ENCODE measurements at places on chromosomes 4 and X. TPM values are rescaled to one million over a fixed set of nuclear protein-coding genes. Genes with fewer than 3 reads are reported as not detected.

DNA sequence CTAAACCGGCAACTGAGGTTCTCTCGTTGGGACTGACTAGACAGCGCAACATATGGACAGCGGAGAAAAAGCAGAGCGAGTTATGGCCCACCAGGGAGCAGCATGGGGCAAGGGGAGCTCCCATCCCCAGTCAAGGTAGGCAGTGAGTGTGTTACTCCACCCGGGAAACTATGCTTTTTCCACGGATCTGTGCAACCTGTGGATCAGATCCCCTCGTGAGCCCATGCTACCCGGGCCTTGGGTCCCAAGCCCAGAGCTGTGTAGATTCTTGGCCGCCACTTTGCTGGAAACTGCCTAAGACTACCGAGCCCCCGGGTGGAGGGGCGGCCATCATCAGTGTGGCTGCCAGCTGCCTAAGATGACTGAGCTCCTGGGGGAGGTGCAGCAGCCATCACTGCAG is 140.9 kb downstream of the PAPSS1 start:
- DNase-seq = no peak

DNA sequence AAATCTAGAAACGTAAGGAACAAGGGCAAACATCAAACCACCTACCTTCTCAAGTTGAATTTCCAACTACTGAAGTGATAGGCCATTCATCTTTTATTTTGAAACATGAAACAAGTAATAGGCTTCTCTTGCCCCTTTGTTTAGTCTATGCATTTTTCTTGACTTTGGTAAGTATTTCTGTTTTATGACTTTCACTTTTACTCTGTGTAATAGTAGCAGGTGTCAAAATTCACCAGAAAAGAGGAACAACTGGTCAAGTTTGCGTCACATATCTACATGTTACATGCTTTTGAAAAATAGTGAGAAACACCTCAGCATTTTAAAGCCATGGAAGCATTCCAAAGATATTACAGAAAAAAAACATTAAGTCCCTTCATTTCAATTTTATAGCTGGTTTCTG is 157.1 kb upstream of the FTHL17 start:
- DNase-seq = no peak

Gene TRPC5OS
- total RNA-seq = not detected

- DNase-seq = no peak
Measured at GRCh38 chrX:19704132-19704531, 183.3 kb downstream of the SH3KBP1 start.

- no peak for DNase-seq
Measured at GRCh38 chrX:134444681-134445080, 15.3 kb upstream of the HPRT1 start.

Gene CRMP1
- 0.89 TPM for total RNA-seq

DNA sequence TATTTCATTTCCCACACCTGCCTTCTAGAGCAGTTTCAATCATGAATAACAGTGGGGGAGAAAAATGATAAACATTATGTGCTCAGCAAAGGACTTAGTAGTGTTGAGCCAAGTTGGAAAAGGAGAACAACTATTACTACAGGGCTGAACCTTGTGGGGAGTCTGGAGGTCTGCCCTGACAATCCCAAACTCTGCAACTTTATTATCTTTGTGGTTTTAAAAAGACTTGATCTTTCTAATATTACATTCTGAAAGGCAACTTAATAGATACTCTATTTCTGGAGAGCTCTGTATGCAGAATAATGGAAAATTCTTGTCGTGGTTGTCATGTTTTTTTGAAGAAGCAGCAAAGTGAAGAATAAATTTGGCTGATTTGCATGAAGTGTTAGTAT is 116.1 kb downstream of the SPCS3 start:
- no peak for DNase-seq

DNA sequence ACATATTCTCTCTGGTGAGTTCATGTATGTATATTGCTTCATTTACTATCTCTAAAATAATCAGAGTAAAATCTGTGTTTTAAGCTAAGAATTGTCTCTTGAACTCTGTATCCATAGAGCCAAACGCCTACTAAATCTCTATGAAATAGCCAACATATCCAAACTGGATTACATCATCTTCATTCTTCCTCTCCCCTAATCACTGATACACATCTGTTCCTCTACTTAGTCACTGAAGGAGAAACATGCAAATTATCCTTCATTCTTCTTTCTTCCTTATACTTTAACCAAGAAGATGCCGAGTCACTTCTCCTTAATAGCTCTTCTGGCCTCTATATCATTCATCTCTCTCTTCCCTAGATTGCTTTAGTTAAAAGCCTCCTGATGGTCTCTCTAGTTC is 630.4 kb upstream of the FTHL17 start:
- no peak for DNase-seq

Gene SSX4B
- total RNA-seq = not detected

GRCh38 chr4:143700416-143701352 is at the start of gene FREM3:
Gene FREM3 (minus strand): TSS chr4:143700675. CDS start chr4:143700675, 0 bp downstream.
- DNase-seq = no peak

DNA sequence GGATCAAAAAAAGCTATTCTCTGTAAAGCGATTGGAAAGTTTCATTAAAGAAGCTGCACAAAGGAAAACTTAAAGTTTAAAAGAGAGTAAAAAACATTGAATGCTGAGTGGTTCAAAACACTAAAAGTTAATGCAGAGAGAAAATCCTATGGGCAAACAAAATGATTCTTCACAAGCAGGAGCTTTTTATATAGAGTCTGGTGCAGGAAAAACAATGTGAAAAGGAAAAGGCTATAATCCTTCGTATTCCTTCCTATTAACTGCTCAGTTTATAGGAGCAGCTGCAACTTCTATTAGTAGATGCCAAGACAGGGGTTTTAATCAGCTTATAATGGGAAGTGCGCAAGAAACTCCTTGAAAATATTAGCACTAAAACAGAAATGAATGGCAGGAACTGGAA is 100.7 kb downstream of the PDGFC start:
- no peak for DNase-seq

GRCh38 chrX:132568291-132568690 is 79.5 kb upstream of the MBNL3 start:
- DNase-seq = no peak

GRCh38 chrX:15908603-15909290 is 54.1 kb upstream of the AP1S2 start:
- no peak for DNase-seq

- no peak for DNase-seq
Measured at GRCh38 chr4:25879991-25880651, 17.3 kb upstream of the SEL1L3 start.

DNA sequence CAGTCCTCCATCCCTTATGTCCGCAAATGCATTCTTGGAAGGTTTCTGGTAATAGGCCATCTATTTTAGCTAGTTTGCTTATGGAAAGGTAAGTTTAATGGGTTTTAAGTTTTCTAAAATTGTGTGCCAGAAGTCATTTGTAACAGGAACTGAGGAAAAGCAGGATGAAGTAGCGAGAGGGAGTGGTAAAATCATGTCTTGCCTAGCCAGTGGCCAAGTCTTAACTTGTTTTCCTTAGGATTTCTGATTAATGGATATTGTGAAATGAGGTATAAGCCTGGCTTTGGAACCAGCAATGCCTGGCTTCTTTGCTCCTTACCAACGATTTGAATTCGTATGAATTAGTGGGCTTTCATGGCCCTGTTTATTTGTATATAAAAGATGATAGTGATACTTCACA is 7.3 kb downstream of the SEC24B start:
- no peak for DNase-seq

GRCh38 chr4:36348403-36348938 is 67.1 kb downstream of the DTHD1 start:
- DNase-seq = no peak

DNA sequence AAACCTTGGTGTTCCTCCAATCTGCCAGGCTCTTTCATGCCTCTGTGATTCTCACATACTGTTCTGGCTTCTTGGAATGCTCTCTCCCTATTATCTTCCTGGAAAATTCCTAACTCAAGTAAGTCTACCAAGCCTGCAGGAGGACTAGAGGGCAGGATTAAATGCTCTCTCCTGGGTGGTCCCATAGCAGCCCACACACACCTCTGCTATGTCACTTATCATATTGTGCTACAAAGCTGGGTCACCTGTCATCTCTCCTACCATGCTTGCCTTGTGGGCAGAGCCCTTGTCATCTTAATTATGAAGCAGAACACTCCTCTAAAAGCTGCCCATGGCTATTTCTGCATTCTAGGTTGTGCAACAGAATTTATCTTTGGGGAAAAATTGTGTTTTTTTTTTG is 344.5 kb upstream of the NOCT start:
- DNase-seq = no peak

Gene IQSEC2
- total RNA-seq = 38.8 TPM

DNA sequence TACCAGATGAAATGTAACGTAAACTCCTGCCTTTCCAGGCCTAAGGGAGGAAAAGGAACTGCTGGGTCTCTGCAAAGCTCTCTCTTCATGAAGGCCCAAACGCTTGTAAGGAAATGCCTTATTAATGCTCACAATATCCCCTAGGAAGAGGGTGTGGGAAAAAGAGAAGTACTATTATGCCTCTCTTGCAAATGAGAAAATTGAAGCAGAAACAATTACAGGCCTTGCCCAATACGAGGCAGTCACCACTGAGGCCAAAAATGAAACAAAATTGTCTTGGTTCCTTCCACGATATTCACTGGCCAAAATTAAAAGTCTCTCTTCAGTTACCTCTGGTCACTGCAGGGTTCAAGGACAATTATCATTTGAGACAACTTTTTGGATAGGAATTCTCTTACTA is 3.2 kb downstream of the SCARB2 start:
- DNase-seq = no peak

Gene PGRMC2
- total RNA-seq = 43.2 TPM

Gene RAPGEF2
- total RNA-seq = 35.2 TPM

- DNase-seq = no peak
Measured at GRCh38 chr4:68391436-68391835, 41.5 kb upstream of the YTHDC1 start.

Gene GABRQ
- total RNA-seq = not detected

Gene PPP1R2C
- not detected for total RNA-seq

- no peak for DNase-seq
Measured at GRCh38 chr4:153603258-153603657, 80.8 kb upstream of the TLR2 start.

GRCh38 chr4:108840426-108840975 is 77.6 kb upstream of the ETNPPL start:
- DNase-seq = no peak

DNA sequence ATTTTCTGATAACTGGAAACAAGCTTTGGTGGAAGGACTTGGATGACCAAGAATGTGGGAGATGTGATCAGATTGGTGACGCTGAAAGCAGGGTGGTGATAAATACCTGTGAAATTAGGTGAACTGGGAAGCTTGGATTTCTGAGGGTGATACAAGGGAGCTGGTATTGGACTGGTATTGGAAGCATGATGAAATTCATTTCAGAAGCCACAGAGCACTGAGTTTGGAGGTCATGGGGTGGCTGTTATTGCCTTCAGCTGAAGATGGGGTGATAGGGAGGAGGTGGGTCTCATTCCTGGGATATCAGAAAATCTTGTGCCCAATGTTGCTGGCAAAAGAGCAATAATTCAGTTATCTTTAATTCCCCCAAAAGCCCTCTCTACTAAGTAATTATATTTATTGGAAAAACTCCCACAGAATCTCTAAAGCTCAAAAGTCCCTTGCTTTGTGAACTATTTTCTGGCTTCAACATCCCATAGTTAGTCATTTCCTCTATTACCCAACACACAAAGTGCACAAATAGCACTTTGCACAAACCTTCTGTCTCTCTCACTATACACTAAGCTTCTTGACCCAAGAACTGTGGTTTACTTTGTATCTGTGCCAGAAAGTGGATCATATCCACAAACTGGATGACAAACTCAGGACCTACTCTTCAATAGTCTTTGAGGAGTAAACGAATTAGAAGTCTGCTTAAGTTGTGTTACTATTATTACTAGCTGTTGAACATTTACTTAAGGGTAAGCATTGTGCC is 23.1 kb upstream of the CAMK2D start:
- DNase-seq = no peak

- no peak for DNase-seq
Measured at GRCh38 chr4:134117392-134118183, 84.0 kb downstream of the PABPC4L start.

Gene PLXNB3
- total RNA-seq = 0.65 TPM

DNA sequence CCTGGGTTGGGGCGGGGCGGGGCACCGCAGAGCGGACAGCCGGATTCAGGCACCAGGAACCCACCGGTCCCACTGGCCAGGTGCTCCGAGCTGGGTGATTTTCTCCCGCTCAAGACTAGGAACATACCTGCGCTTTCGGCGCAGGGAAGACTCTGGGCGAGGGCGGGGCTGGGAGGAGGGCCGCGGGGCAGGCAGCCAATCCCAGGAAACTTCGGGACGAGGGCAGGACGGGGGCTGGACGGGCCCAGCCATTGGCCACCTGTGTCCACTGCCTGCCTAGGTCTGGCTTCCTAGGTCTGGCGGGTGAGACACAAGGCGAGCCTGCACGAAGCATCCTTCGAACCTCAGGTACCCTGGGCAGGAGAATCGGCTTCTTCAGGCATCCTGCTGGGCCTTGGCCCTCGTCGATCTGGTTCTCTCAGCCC is 274 bp upstream of the ERVMER34-1 start:
- DNase-seq = peak; percentile 42

- no peak for DNase-seq
Measured at GRCh38 chrX:2517055-2517454, 16.3 kb upstream of the DHRSX start.

- no peak for DNase-seq
Measured at GRCh38 chr4:120446051-120446567, 379.5 kb upstream of the MAD2L1 start.

DNA sequence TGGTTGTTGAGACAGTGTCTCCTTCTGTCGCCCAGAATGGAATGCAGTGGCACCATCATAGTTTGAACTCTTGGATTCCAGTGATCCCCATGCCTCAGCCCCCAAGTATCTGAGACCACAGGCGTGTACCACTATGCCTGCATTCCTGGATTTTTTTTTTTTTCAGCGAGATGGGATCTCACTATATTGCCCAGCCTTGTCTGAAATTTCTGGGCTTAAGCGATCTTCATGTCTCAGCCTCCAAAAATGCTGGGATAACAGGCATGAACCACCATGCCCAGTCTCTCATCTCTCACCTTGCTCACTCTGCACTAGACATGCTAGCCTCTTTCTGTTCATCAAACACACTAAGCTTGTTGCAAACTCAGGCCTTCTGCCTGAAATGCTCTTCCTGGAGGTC is 104.1 kb downstream of the UBE2K start:
- no peak for DNase-seq

- DNase-seq = no peak
Measured at GRCh38 chr4:28702571-28702970, 1841.9 kb downstream of the STIM2 start.

GRCh38 chr4:122591196-122591595 is 29.7 kb downstream of the IL21 start:
- no peak for DNase-seq

DNA sequence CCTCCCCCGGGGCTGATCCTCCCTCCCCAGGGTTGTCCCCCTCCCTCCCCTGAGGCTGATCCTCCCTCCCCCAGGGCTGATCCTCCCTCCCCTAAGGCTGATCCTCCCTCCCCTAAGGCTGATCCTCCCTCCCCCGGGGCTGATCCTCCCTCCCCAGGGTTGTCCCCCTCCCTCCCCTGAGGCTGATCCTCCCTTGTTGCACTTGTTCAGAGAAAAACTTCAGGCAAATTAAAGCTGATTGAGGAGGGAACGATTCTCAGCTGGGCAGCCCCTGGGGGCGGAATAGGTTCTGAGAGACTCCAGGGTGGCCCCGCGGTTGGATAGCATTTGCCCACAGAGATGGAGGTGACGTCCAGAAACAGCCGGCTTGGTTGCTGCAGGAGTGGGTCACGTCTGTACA is 110.7 kb upstream of the ADRA2C start:
- no peak for DNase-seq

Gene PDE5A
- 5.3 TPM for total RNA-seq

All from psoas muscle (tissue), 8 donors.